Activated T-helper 2 cell treated with anti-CD3 and anti-CD28 coated beads, Interferon-gamma antibody, Interleukin-2, Interleukin-4, amounts not matched to agents 10 μg/mL and 5 μg/mL and 100 μg/mL, durations not matched to agents 14 hours and 24 hours and 36 hours (primary cell): ENCODE measurements at places on chromosomes 3 and 15.

- DNase-seq: no peak
Observed at GRCh38 chr15:67976506-67977073, 77.5 kb upstream of the PIAS1 start.

- DNase-seq: no peak
Observed at GRCh38 chr3:96466441-96466840, 348.0 kb upstream of the EPHA6 start.

- no peak for DNase-seq
Observed at GRCh38 chr3:43190670-43191069, 84.8 kb upstream of the POMGNT2 start.

DNA sequence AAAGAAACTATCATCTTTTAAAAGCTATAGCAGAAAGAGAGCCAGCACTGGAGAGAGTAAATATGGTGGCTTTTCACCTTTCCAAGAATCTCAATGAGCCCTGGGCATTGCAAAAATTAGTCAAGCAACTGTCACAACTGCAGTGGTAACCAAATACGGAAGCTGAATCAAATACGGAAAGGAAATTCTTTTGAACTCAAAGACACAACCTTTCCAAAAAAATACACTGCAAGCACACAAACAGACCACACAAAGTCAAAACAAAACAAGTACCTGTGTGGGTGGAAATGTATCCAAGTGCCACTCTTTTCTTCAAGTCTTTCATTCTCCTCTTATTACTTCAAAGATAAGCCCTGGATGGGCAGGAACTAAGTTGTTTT is 17.6 kb downstream of the VGLL4 start:
- peak; percentile 22 for DNase-seq

DNA sequence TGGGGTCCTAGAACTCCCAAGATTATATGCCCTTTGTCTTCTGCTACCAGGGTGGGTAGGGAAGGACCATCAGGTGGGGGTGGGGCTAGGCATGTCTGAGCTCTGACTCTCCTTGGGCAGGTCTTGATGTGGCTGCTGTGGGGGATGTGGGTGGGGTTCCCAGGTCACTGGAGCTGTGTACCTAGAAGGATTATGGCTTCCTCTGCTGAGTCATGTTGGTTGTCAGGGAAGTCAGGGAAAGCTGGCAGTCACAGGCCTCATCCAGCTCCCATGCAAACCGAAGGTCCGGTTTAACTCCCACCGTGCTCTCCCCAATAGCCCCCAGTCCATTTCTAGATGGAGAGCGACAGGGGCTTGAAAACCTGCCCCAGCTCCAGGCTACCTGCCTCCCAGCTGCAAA is 35.2 kb downstream of the EID1 start:
- no peak for DNase-seq

DNA sequence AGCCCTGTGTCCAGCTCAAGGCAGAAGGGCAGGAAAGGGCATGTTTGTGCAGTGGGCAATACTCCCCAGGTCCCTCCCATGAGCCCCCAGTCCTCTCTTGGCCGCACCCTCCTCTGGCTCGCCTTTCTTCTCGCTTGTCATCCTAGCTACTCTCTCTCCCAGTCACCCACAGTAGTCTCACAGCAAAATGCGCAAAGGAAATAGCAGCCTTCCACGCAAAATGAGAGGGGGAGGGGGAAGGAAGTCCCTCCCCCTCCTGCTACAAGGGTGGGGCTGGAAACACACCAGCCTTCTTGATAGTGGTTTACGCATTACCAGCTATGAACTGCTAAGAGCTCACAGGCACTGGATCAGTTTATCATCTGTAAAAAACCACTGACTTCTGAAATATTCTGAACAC is 83.8 kb downstream of the GADL1 start:
- DNase-seq: no peak

GRCh38 chr3:128297401-128298138 is 144.3 kb downstream of the EEFSEC start:
- peak; percentile 1 for DNase-seq

DNA sequence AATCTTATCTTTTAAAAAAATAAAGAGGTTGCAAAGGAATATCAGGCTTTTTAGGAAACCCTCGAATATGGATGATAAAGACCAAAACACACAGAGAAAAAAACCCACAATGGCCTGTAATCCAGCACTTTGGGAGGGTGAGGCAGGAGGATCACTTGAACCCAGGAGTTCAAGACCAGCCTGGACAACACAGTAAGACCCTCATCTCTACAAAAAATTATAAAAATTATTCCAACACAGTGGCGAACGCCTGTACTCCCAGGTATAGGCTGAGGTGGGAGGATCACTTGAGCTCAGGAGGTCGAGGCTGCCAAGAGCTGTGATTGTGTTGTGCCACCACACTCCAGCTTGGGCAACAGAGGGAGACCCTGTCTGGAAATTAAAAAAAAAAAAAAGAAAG is 30.8 kb downstream of the RAF1 start:
- no peak for DNase-seq

DNA sequence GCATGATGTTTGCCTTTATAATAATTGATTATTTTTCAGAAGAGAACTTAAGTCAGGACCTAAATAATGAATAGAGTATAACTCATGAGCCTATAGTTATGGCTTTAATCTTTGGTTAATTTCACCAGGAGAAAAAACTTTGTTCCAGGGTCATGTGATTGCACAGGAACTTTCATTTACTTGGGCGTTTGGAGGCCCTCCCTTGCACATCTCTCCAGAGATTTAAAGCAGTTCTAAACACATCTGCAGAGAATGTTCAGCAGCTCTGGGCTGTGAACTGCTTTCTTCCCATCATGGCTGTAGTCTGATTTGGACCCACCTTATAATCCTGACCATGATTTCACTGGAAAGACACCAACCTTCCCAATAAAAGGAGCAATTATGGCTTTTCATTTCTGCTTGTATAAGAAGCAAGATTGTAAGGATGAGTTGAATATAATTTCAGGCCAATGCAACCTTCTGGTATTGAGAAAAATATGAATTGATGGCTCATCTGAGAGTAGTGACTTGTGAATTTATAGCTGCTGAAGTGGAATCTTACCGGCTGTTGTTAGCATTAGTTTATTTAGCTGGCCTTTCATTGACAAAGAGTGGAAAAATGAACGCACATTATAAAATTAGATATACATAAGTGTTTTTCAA is 80.9 kb upstream of the PRTG start:
- DNase-seq: no peak
